ENCODE measurements at places on chromosomes 16 and 17. TPM values are rescaled to one million over a fixed set of nuclear protein-coding genes. Genes with fewer than 3 reads are reported as not detected.

GRCh38 chr16:87143661-87144121 lies 173.5 kb downstream of the C16orf95 start:
- DNase-seq = no peak

DNA sequence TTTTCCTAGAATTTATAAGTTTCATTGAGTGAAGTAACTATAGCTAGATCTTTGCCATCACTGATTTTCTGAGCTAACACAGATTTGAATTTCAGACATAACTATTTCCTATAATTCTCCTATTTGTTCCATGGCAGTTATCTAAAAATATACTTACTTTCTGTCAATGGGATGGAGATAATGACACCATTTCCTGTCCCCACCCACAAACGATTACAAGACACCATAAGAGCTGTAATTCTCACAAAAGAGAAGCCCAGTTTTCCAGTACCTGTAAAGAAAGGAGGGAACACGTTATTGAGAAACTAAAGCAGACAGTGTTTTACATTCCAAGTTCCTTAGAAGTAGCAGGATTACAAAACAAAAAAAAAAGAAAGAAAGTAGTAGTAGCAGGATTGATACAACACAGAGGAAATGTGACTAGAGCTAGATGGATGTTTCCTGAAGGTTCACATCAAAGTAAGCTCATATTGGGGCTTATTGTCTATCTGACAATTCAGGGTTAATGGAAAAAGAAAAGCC lies 110.9 kb upstream of the TOB1 start:
- DNase-seq = no peak

DNA sequence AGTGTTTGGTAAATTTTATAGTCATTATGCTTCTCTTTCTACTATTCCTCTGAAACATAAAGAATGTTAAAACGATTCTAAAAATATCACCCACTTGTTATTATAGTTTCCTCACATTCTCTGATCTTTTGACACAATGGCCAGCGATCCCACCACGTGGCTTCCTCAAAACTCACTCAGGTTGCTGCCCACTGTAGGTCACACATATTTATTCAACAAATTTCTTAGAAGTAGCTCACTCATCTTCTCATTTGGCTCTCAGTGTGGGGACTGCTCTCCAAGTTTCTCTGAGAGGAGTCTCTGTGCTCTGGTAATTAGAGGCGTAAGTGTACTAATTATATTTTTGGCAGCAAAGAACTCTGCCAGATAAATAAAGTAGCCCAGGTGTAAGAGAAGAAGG lies 465.4 kb downstream of the CDH11 start:
- DNase-seq = no peak

GRCh38 chr16:78785218-78785617 lies 685.8 kb downstream of the WWOX start:
- DNase-seq = no peak

DNA sequence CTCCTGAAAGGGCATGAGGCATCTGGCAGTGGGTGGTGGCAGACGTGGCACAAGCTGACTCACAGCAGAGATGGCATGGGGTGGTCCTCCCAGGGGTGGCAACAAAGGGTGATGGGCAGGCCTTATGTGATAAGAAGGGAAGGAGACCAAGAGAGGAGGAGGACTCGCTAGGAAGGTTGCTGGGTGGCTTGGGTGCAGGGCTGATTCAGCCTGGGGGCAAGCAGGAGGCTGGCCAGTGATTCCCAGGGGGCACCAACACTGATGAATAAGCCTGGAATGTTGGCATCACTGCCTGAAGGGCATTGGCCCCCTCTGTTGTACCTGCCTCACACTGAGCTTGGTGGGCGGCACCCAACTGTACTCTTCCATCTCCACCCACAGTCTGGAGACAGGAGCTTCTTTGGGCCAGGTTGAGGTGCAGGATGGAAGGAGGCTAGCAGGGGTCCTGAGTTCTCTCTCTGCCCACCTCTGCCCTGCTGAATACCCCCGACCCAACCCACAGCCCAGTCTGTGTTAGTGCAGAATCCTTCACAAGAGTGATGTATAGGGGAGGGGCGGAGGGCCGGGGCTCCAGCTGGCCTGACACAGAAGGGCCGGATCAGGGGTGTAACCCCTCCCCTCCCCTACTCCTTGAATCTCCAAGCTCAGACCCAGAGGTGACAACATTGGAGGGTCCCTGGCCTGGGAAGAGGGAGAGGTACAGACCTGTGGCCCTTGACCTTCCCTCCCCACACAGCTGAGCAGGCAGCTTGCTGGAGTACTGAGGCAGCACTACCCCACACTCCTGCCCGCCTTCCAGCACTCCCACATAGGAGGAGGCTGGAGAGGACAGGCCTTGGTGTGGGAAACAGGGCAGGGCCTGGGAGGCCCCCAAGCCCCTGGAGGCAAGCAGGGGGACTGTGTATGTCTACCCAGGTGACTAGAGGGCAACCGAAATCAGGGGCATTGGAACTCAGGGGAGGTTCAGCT lies 2.6 kb downstream of the STAC2 start:
- no peak for DNase-seq

DNA sequence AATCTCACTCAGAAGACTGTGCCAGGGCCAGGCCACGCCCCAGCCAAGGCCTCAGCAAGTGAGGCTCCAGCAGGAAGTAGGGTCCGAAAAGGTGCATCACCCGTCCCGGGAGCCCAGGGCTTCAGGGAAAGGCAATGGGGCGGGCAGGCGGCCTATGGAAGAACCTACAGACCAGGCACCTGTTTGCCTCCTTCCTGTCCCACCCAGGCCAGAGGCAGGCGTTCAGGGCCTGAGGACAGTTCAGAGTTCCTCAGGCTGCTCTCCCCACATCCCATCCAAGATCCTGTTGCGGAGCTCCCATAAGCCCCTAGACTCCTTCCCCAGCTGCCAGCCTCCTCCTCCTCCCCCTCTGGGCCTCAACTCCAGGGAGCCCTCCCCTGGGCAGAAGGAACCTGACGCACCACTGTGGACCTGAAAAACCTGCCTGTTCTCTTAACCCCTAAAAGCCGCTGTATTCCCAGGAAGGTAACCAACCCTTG lies 2.3 kb downstream of the CLUH start:
- DNase-seq = no peak

- DNase-seq = no peak
Measured at GRCh38 chr17:9969301-9969935, 64.3 kb upstream of the RCVRN start.

DNA sequence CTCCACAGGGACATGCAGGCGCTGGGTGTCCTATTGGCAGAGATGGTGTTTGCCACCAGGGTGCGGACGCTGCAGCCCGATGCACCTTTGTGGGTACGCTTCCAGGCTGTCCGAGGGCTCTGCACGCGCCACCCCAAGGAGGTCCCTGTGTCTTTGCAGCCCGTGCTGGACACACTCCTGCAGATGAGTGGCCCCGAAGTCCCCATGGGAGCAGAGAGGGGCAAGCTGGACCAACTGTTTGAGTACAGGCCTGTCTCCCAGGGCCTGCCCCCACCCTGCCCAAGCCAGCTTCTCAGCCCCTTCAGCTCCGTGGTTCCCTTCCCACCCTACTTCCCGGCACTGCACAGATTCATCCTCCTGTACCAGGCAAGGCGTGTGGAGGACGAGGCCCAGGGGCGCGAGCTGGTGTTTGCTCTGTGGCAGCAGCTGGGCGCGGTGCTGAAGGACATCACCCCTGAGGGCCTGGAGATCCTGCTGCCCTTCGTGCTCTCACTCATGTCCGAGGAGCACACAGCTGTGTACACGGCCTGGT lies 2.8 kb downstream of the WDR81 start:
- no peak for DNase-seq

DNA sequence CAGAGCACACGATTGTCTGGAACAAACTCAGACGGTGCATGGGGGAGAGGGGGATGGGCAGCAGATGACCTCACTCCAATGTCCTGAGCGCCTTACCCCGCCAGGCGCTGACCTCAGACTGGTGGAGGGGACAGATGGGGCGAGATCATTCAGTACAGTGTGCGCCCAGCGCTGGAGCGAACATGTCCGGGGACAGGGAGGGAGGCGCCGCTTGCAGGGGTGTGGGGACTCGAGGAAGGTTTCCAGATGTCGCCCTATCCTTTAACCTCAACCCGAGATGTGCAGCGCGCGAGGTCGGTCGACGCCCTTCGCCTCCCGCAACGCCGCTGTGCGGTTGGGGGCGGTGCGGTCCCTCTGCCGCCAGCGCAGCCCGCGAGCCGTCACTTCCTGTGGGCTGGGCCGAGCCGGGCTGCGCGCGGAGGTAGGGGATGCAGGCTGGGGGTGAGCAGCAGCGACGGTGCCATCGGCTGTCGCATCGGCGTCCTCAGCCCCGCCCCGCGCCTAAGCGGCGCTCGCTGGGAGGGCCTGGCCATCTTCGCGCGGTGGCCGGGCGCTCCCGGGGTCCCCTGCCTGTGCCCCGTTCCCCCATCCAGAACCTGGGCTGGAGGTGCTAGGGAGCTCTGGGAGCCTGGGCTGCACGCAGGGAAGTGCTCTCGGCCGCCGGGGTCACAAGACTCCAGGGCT lies 5.3 kb upstream of the CDR2L start:
- peak; percentile 44 for DNase-seq

- peak; percentile 96 for DNase-seq
Measured at GRCh38 chr16:3134338-3135125, at the start of gene ZNF213. ZNF213 (plus strand) TSS chr16:3135029; CDS start chr16:3137281, 2,252 bp downstream.

- DNase-seq = no peak
Measured at GRCh38 chr16:69273009-69273408, 38.1 kb upstream of the VPS4A start.

VASN gene
- not detected for polyA plus RNA-seq

SLC5A2 gene
- 0.04 TPM for polyA plus RNA-seq

TP53TG3D gene
- not detected for polyA plus RNA-seq

IKZF3 gene
- polyA plus RNA-seq = 0.05 TPM

RASD1 gene
- 0.88 TPM for polyA plus RNA-seq

KRT28 gene
- not detected for polyA plus RNA-seq

CNTNAP1 gene
- 0.23 TPM for polyA plus RNA-seq

SPATA32 gene
- not detected for polyA plus RNA-seq

SLC47A1 gene
- polyA plus RNA-seq = 0.44 TPM

NOTUM gene
- polyA plus RNA-seq = not detected

Data from CD14-positive monocyte (primary cell).